Stimulated activated CD4-positive, alpha-beta T cell treated with anti-CD3 and anti-CD28 coated beads, TNF-alpha, amount 100 ng/mL, for 4 hours (primary cell): ENCODE measurements at places on chromosomes 2 and 18.

DNA sequence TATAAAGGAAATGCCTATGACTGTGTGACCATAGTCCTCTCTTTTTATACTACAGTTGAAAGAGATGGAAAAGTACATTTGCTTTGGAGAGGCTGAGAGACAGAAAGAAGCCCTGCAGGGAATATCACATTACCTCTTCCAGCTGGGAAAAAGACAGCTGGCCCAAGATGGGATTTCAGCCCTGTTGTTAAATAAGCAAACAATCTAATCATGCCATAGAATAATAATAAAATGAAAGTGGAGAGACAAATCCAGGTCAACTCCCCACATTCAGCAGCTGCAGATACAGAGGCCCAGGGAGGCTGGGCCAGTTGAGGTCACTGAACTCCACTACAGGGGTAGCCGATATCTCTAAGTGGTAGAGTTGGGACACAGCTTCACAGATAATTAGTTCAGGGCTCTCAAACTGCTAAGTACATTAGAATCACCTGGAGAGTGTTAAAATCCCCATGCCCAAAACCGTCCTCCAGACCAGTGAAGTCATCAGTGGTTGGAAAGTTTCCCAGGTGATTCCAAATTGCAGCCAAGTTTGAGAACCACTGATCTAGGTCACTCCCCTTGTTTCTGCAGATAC, 81.9 kb downstream of the MOGAT1 start:
- no peak for DNase-seq

- DNase-seq = no peak
These were observed 14.9 kb downstream of the ATAD2B start for GRCh38 chr2:23912054-23912453.

DNA sequence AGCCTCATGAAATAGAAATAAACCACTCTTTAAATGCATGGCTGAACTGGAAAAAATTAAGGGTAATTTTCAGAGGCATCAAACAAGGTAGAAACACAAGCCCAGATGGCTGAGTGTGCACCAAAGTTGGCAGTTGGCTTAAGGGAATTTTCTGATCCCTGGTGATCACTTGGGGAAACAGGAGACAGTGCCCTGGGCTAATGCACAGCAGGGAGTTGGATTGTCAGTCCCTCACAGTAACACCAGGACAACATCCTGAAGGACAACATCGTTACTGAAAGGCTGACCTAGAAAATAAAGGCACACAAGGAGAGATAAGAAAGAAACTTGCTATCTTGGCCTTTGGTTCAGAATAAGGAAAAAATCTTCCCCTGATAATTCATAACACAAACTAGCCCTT, 417.0 kb downstream of the SLC4A3 start:
- no peak for DNase-seq

DNA sequence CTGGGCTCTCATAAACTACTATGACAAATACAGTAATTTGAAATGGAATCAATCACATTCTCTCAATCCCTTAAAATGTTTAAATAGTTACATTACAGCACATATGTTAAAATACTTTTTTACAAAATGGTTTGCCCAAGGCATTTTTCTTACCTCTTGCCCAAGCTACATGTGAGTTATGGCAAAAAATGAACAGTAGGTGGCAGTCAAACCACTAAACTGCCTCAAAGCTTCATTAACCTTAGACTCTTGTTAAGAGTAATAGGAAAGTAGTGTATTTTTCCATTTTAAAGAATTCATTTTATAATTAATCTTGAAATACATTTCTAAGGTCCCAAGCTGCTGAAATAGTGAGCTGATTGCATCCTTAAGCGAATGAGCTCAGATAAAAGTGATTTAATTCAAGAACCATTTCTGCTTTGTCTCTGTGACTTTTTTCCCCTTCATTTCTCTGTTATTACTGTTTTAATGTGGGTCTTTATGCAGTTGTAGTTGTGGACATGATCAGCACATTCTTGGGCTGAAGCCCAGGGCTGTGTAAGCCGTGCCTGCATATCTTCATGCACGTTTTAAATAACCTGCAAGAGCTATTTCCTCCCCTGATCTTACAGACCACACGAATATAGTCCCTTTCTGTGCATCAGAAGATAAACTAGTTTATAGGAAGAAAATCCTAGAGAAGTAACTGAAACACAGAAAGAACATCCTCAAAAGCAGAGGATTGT, 311.8 kb downstream of the LNPK start:
- no peak for DNase-seq

GRCh38 chr2:188629753-188630527, 338.3 kb downstream of the GULP1 start:
- no peak for DNase-seq

DNA sequence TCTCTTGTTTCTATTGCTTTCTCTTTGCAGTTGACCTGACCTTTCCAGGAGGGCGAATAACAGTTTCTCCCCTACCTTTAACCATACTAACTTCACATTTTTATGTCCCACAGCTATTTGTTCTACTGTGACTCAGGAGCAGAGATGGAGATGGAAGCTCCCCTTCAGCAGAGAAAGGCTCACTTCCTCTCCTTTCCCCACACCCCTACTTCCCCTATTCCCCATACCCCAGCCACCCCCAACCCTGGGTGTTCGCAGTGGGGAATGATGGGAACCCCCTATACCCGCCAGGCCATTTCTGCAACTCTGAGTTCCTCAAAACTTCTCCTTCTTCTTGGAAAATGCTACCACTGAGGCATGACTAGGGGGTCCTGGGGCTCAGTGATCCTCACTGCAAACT, 285.4 kb upstream of the MGAT5 start:
- no peak for DNase-seq

DNA sequence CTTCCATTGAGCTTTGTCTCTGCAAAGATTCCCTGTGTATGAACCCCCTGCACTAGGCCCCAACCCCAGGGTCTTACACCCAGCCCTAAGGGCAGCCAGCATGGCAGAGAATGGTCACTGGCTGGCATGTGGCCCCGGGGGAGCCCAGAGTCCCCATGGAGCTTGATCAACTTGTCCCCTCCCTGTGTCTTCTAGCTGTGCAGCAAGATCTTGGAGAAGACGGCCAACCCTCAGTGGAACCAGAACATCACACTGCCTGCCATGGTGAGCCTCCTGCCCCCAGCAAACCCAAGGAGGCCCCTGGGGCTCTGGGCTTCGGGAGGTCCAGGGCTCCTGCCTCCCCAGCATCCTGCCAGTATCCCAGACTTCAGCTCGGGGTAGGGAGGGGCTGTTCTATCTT, 81.5 kb downstream of the DYSF start:
- no peak for DNase-seq

DNA sequence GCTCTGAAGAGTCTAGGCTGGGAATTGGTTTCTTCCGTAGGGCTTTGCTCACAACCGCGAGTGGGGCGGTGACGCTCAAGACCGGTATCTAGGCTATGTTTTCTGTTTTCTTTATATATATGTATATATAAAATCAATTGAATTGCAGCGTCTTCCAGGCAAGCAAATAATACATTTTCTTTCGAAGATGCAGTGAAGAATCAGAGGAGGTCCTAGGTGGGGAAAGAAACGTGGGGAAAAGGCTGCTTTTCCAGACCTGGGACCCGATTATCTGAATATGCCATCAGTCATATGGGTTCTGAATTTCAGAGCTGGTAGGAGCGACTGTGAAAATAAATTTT, 714 bp upstream of the SCN9A start:
- no peak for DNase-seq

- DNase-seq = no peak
These were observed 306.2 kb upstream of the ZEB2 start for GRCh38 chr2:144826105-144826504.

GRCh38 chr2:155054712-155055111, 356.2 kb downstream of the KCNJ3 start:
- DNase-seq = no peak

- no peak for DNase-seq
These were observed 26.9 kb downstream of the GCG start for GRCh38 chr2:162125138-162125537.

- DNase-seq = no peak
These were observed 204.2 kb downstream of the TMEM247 start for GRCh38 chr2:46683541-46683940.

GRCh38 chr2:62071126-62071598, 124.8 kb upstream of the B3GNT2 start:
- no peak for DNase-seq

DNA sequence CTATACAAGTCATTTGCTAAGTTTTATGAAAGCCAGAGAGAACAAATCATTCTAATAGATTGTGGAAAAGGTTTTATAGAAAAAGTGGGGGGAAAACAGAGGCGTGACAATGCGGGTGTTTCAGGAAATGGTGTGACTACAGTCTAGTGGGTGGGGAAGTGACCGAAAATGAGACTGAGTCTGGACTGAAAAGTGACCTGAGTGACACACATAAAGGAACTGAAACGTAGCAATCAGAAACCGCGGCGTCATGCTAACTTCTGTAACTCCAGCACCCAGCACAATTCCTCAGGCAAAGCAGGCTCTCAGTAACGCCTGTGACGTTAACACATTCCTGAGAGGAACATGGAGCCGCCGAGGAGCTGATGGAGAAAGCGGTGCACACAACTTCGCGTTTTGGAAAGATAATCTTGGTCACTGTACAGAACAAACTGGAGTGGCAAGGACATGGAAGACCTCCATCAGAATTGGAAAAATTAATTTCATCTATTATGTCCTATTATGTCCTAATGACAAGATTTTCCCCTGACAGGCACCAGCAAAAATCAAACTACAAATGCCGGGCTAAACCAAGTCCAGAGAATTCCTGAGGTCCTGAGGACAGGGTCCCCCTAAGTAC, 1.4 kb upstream of the CD226 start:
- DNase-seq = no peak

DNA sequence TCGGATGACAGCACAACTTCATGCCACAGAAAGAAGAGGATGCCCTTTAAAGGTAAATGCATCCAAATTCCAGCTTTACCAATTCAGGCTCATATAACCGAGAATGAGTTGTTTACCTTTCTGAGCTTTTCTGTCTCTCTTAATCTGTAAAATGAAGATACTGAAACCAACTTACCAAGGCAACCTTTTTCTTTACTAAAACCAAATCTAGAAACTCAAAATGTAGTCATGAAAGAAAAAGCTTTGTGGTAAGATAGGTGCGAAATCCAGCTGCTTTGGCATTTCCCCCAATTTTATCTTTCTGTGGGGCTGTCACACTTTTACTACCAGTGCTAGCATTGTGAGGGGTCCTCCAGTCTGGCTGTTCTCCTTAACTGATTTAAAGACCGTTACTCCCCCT, 240.4 kb downstream of the IKZF2 start:
- DNase-seq = no peak

DNA sequence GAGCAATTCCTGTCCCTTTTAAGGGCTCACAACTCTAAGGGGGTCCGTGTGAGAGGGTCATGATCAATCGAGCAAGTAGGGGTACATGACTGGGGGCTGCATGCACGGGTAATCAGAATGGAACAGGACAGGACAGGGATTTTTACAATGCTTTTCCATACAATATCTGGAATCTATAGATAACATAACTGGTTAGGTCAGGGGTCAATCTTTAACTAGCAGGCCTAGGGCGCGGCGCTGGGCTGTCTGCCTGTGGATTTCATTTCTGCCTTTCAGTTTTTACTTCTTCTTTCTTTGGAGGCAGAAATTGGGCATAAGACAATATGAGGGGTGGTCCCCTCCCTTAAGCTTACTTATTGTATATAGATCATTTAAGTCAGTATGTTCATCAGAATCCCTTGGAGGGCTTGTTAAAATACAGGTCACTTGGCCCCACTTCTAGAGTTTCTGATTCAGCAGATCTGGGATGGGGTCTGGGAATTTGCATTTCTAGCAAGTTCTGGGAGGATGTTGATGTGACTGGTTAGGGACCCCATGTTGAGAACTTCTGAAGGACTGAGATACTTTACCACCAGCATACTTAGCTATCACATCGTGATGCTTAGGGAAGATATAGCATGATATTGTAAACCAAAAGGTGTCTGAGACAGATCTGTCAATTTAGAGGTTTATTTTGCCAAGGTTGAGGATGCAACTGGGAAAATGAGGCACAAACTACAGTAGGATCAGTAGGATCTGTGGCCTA, 2.8 kb upstream of the INPP4A start:
- DNase-seq = no peak

DNA sequence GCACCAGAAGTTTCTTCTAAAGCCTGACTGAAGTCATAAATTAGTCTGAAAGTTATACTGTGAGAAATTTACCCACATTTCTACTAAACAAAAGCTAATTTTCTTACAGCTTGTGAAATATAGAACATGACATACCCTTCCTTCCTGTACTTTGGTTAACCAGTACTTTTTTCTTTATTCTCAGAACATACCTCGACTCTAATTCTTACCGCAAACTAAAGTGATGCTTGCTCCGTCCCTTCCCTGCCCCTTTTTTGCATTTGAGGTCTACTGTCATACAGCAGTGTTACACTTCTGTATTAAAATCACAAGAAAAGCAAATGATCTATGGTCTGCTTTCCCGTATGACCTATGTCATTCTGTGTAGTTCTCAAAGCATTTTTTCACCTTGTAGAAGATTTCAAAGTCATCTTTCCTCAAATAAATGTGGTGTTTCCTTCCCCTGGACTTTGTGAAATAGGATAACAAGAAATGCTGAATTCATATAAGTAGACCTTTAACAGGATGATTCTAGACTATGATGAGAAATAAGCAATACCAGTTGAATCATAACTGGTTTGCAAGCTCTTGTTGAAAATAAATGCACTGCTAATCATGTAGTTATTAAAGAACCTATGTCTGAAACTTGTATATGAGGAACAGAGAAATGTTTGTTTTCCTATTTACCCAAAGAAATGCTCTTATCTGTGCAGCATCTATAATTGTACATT, 30.4 kb downstream of the CYTIP start:
- DNase-seq = peak; percentile 45

GRCh38 chr18:61761875-61762274, 130.9 kb downstream of the RNF152 start:
- DNase-seq = no peak
